ENCODE measurements at places on chromosomes 11 and 22.

DNA sequence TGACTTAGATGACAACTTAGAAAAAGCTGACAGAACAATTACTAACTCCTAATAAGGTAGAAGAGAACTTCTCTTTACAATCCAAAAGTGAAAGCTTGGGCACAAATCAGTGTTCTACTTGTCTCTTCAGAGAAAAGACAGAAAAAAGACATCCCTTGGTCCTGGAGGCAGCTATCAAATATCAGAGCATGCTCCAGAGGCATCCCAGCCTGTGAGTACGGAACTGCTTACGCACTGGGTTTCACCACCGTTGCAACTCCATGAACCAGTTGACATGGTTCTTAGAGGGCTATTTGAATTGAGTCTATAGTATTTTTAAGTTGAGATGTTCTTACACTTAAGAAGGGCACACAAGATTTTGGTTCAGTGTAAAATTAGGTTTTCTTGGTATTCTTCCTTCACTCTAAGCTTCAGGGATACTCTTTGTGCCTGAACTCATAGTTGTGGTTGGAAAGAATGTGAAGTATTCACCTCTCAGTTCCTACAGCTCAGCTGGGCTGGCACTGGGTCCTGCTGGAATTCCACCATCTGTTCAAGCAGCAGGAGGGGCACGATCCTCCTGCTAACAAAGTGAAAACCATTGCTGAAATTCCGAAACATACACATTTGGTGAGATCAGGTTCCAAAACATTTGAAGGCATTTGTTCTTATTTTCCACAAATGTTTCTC, 6.3 kb downstream of the AKIP1 start:
- DNase-seq: no peak

DNA sequence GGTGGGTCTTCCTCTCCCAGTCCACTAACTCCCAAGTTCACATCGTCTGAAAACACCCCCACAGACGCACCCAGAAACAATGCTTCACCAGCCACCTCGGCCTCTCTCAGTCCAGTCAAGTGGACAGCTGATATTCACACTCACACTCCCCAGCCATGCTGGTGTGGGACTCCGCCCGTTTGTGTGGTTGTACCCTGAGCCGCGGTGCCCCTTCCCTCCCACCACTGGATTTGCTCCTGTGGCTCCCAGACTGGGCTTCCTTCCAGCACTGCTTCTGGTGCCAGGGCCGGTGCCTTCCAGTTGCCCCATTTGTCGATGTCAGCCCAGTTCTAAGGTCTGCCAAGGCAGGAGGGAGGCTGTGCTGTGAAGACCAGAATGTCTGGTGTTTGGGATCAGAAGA, 37.9 kb upstream of the PLET1 start:
- no peak for DNase-seq

GRCh38 chr11:64571410-64572091, 19.5 kb upstream of the SLC22A12 start:
- no peak for DNase-seq

DNA sequence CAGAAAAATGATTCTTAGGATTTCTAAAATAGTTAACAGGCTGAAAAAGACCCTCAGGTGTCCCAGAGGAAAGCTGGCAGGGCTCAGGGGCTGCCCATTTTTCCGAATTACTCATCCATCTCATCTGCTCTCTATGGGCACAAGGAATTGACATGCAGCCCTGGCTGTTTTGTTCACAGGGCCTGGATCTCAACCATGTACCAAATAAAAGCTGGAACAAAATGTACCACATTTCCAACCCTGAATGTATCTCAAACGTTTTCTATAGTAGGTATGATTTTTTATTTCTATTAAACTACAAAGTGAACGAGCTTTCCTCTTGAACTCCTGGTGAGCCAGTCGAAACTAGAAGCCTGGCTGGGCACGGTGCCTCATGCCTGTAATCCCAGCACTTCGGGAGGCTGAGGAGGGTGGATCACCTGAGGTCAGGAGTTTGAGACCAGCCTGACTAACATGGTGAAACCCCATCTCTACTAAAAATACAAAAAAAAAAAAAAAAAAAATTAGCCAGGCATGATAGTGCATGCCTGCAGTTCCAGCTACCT, 43.8 kb upstream of the RASD2 start:
- no peak for DNase-seq

DNA sequence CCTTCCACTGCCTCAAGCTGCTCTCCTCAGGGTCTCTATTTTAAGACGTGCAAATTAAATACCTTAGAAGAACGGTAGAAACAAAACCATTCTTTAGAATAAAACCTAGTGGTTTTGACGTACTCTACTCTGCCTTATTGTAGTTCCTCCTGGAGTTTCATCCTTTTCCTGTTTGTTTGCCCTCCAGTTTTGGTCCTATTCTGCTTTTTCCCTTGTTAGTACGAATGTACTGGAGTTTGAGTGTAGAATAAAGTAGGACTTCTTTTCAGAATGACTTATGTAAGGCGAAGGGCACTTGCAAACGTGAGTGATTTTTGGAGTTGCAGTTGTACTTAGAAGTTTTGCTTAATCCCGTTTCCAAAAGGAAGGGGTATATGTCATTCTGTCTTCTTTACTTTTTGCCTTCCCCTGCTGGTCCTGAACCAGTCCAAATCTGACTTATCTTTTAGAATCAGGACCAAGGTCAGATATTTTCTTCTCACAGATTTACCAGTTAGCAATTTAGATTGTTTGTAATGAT, 1.4 kb downstream of the SIK2 start:
- no peak for DNase-seq

DNA sequence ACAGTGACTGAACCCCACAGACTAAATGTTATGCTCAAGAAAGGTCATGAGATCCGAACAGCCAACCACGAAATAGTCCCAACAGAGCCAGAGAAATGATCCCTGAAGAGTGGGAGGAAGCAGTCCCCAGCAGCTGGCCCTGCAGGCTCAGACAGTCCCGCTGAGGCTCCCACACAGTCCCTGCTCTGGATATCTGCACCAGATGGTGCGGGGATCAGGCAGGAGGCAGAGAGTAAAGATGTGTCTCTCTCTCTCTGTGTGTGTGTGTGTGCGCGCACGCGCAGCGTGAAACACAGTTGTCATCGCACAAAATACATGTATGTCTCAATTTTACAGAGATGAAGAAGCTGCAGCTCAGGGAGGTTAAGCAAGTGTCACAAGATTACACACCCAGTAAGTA, 27.9 kb downstream of the GUCY1A2 start:
- DNase-seq: no peak

DNA sequence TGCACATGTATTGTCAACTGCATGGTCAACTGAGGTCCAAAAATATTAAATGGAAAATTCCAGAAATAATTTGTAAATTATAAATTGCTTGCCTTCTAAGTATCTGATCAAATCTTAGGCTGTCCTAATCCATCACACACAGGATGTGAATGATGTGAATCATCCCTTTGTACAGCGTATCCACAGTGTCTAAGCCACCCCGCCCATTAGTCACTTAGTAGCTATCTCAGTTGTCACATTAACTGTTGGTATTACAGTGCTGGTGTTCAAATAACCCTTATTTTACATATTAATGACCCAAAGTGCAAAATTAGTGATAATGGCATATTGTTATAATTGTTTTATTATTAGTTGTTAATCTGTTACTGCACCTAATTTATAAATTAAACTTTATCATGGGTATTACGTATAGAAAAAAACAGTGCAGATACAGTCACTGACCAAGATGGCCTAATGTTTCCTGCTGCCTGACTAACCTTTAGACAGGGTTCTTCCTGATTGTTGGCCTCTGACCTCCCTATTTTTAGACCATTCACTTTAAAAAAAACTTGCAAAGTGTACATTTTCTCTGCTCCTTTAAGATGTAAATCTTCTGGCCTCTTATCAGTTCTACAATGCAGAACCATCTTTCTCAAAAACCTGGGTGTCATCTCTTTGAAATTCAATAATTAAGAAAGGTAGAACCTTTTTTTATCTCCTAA, 2.9 kb upstream of the SVIP start:
- no peak for DNase-seq

DNA sequence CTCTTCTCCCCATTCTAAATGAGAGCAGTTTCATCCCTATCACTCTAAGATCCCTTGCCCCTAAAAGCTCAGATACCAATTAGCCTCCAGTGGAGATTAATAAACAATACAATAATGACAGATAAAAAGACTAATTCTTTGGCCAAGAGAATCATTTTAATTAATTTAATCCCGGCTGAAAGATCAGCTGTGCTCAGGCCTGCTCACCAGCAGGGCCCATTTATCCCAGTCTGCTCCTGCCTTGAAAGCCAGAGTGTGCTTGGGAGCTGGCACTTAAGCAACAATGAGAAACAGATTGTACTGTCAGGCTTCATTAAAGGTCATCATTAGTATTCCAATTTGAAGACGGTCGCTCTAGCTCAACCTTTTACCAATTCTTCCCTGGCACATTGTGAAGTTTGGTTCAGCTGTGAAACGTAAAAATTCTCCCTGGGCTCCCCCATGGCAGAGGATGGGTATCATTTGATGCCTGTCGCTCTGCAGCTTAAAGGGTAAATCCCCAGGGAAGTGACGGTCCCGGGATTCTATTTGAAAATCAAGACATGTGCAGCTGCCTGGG, 36.1 kb upstream of the HTATIP2 start:
- DNase-seq: no peak

DNA sequence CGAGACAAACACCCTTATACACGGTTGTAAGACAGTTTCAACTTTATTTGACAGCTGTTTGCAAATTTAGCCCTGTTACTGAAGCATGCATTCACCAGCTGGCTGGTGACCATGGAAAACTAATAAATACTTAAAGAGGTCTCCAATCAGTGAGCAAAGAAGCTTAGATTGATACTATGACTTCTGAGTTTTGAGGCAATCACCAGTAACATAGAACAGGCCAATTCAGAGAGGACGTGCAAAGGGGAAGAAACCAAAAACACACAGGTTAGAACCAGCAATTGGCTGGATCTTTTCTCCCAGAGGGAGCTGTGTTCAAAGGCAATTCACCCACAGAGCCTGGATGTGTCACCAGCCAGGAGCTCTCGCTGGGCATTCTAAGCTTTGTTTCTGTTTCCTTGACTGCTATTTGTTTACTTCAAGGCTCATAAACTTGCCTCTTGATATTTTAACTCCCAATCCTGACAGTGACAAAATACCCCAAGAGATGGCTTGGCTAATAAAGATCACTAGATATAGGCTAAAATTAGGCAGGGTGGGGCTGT, 113.6 kb upstream of the MTMR2 start:
- DNase-seq: no peak

DNA sequence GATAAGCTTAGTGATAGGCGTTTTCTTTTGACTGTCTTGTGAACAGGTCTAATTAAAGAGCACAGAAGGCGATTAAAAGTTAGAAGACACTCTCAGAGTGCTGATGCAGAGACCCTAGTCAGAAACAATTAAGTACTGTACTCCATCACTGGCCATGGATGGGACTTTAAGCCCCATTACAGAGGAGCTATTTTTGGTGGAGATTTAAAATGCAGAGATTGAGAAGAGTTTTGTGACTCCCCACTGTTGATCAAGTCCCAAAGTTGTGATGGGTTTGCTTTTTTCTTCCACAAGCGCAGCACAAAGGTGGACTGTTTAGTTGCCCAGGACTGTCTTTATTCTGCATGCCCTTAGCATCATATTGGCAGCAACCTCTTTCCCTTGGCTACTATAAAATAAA, 978 bp downstream of the LUZP2 start:
- no peak for DNase-seq

Data from NCI-H2081 (cell line).